ENCODE measurements at places on chromosomes 16 and 17.

- DNase-seq = no peak
Observed at GRCh38 chr16:72060405-72060804, 2.6 kb upstream of the HPR start.

DNA sequence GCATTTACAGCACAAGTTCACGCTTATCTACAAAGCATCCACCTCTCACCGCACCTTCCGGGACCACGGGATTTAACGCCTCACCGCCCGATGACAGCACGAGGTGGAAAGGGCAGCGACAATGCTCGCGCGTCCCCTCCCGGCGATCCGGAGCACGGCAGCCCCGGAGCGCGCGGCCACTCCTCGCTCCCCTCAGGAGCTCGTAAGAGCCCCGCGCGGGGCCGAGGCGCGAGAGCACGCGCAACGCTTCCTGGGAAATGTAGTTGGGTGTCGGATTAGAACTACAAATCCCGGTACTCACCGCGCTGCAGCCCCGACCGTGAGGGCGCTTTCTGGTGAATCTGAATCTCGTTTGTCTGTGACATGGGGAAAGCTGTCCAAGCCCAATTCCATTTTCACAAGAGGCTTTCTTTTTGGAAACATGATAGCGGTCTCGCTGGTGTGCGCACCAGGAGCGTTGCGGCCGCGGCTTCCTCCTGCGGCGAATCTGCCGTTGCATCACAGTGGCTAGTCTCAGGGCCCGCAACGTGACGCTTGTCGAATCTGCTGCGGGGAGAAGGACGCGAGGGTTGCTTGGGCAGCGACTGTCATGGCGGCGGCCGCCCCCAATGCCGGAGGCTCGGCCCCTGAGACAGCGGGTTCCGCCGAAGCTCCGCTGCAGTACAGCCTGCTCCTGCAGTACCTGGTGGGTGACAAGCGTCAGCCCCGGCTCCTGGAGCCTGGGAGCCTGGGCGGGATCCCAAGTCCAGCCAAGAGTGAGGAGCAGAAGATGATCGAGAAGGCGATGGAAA, at the start of gene TIMM22:
Gene TIMM22 (plus strand): TSS at position 576 of the 791 bp plus-strand sequence. CDS start 14 bp downstream, at position 590.
- DNase-seq = peak; percentile 99

DNA sequence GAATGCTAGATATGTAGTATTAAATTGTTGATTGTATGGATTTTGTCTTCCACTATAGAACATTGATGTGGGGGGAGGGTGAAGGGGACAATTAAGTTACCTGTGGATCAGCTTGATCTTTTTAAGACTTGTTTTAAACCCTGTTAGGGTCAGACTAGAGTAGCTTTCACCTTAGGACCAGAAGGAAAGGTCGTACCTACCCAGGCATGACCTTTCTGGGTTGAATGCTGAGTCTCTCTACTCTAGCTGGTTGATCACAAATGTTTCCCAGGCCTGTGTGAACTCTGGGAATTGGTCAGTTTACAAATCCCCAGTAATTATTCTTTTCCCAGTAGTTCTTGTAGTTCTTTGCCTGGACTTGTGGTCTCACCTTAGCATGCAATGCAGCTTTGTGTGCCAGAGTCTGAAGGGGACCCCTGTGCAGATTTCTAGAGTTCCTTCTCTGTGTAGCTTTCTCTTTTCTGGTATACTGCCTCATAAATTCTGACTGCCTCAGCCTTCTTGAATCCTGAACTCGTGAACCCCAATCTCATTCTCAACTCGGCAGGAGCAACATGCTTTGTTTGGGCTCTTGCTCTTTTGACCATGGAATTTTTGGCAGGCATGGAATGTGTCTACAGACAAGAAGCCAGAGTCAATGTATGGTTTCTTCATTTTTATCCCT, 54.1 kb downstream of the VMP1 start:
- DNase-seq = no peak

DNA sequence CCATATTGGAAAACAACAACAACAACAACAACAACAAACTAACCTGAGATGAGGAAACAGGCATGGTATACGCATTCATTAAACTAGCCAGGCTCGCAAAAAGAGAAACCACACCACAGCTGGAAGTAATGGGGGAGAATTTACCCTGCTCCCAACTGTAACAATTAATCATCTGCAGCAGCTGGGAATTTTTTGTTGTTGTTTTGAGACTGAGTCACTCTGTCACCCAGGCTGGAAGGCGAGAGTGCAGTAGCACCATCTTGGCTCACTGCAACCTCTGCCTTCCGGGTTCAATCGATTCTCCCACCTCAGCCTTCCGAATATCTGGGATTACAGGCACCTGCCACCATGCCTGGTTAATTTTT, 16.3 kb downstream of the PRPSAP1 start:
- no peak for DNase-seq
